Stimulated activated CD4-positive, alpha-beta T cell treated with anti-CD3 and anti-CD28 coated beads, Interleukin-15, amount 100 ng/mL, for 1 hour (primary cell): ENCODE measurements at places on chromosomes 16 and 17.

DNA sequence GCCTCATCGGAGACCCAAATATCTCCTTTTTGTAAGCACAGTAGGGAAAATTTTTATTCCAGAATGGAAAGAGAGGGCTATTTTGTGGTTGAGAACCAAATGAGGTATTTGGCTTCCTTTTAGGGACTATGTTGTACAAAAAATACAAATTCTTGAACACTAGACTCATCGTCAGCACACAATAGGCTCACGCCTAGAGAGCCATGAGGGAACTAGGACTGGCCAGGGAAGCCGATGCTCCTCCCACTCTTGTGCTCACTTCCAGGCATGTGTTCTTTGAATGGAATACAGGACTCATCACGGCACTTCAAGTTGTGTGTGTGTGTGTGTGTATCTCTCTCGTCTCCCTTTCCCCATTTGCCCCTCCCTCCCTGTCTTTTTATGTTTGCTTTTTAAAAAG, 17.8 kb upstream of the BLMH start:
- no peak for DNase-seq

DNA sequence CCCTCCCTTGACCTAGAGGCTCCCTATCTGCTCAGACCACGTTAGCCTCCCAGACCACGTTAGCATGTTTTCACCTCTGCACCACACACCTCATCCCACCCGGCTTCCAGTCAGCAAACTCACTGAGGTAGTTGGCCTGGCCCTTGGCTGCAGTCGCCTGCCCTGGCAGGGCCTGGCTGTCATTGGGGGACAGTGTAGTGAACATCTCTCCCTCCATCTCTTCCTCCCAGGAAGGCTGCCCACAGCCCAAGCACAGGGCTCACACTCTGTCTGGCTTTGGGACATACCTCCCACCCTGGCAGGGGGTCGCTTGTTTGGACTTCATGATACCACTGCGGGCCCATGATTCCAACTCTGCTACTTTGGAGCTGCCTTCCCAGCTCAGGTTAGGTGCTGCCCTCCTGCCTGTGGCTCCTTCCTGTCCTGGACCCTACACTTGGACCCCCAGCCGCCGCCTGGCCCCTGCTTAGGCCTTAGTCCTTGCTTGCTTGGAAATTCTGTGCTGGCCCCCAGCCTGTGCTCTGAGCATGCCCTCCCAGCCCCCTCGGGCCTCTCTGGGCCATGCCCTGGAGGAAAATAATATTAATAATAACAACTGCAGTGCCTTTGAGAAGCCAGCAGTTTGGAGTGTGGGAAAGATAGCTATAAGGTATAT, 167.7 kb downstream of the COPRS start:
- DNase-seq, result no peak

- DNase-seq, result no peak
These were observed 4.7 kb downstream of the CHD3 start for GRCh38 chr17:7893187-7893880.

- DNase-seq, result no peak
These were observed 199.0 kb downstream of the MSI2 start for GRCh38 chr17:57455063-57455914.
